ENCODE measurements at places on chromosomes 5 and 9. TPM values are rescaled to one million over a fixed set of nuclear protein-coding genes. Genes with fewer than 3 reads are reported as not detected.
A peak's percentile ranks its signal among the peaks of the same experiment; 100 is the strongest.

DNA sequence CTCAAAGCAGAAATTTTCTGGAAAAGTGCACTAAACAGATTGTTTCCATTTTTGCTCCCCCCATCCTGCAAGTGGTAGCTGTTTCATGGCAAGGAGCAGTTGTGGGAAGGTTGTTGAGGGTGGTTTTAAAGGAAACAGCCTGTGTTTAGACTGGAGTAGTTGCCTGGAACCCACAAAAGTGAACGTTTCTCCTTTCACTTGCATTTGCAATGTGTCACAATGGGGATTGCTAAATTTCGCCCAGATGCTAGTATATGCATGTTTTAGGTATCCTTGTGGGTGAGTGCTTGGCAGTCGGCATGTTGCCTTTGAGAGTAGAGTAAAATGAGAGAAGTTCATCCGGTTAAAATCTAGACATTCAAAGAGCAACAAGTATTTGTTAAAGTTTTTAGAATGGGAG, 1099.9 kb upstream of the DMAC1 start:
- DNase-seq, result no peak

- DNase-seq, result no peak
Observed at GRCh38 chr5:80740999-80741398, 86.2 kb upstream of the DHFR start.

Gene DMRT3
- not detected for polyA plus RNA-seq

- no peak for DNase-seq
Observed at GRCh38 chr9:137666955-137667670, 48.3 kb downstream of the EHMT1 start.

Gene PRDM9
- polyA plus RNA-seq, result not detected

Gene DAB2IP
- 48.6 TPM for polyA plus RNA-seq

DNA sequence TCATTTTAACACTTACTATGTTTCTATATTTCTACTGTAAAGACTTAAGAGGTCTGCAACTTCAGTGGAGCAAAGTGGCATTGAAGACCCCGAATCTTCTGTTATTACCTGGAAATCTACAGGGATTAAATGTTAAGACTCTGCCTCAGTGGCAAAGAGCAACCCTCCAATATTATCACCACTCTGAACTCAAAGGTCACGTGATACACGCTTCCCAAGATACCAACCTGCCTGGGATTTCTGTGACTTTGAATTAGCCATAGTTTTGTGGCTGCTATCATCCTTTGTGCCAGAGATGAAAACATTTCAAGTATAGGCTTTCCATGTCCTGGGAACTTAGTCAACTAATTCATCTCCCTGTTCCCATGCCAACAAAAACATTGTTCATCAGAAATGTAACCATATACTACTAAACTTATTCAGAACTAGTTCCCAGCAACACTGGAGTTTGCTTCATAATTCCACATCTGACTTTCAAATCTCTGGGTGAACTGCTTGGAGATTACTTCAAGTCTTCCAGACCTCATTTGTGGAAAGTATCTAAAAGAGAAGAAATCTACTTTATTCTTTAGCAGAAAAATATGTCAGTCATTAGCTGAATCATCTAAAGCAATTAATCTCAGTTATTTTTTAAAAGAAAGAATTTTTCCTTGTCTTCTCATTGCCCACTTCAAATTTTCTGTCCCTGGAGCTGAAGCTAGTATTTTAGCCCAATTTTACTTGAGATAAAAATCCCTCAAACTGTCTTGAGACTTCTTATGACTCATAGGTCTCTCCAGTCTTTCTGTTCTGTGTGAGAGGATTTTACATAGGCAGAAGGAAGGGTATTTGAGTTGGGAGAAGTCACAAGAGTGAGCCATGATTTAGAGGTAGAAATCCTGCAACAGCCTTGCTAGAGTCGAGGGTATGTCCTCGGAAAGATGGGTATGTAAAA, 83.0 kb downstream of the ZNF462 start:
- peak; percentile 28 for DNase-seq

Gene KIF12
- 0.52 TPM for polyA plus RNA-seq

DNA sequence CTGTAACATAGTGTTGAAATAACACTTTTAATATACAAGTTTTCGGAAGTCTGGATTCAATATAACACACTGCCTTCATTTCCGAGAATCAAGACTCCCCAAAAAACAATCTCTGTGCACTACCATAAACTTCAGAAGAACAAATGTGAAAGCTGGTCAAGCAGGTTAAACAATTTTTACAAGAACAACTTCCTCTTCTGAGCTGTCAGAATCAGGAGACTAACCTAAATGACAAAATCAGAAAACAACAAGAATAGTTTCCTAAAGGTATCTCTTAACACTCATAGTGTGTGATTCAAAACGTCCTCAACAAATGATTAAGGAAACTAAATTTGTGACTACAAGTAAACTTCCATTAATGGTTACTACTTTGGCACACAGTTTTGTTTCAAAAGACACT, 11.6 kb downstream of the C9orf72 start:
- DNase-seq, result no peak
